ENCODE measurements at places on chromosomes 2 and 18.

DNA sequence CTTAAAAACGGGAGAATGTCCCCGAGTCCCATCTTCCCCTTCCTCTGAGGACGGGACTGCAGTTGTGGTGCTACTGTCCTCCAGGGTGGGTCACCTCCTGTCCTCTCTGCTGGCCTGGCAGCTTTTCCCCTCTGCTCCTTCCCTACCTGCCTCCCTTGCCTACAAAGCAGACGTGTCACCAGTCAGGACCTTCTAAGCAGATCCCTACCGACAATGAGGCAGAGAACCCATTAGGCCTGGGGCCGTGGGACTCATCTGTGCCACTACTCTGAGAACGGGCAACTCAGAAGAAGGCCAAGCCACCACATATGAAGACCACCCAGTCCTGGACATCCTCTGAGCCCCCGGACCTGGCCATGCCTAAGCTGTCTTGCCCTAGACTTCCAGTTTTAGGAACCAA lies 103.0 kb upstream of the TEX51 start:
- no peak for DNase-seq

GRCh38 chr2:166117491-166117890 lies 10.3 kb downstream of the SCN1A start:
- no peak for DNase-seq

- DNase-seq: no peak
These were observed 22.5 kb downstream of the EHBP1 start for GRCh38 chr2:62727876-62728566.

GRCh38 chr2:130954873-130955272 lies 118.2 kb downstream of the ARHGEF4 start:
- DNase-seq: no peak

DNA sequence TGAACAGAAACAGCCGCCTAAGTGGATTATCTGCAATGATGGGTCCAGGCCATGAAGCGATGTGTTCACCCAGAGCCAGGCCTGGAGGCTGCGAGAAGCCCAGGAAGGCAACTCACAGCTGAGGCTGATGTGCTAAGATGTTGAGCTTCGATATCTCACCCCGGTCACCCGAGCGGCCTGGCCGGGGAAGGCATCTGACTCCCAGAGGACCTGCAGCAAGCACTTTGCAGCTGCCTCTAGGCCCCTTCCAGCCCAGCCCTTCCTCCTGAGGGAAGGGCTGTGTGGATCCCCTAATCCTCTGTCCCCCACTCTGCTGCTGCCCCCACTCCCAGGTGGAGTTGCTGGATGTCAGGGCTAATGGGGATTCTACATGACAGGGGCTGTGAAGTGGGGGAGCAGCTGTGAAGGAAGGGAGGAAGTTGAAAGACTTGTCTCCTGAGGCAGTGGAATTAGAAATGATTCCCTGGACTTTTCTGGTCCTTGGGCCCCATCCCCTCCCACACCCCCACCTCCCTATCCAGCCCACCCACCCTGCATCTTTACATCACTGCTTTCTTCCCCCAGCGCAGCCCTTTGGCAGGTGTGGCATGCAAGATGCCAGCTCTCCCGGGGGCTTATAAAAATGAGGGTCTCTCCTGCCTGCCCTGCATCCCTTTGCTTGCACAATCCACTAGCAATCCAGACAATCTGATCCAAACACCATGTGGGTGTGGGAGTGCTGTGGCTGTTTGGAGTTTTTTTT lies 4.3 kb downstream of the ATP6V1B1 start:
- no peak for DNase-seq

DNA sequence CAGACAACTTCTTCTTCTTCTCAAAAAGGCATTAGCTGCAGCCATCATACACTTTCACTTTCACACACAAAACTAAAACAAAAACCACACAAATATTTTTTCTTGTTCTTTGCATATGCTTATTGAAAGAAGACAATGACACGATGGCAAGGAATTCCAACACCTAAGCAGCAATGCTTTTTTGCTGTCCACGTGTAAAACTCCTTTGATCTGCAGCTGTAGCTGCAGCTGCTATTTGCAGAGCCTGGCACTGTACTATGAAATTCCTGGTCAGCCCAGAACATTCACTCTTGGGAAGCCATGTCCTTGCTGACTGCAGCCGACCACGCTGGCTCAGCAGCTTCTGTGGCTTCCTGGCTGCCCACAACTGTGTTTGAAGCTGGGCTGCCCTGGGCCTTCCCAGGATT lies 316.2 kb downstream of the CDH2 start:
- no peak for DNase-seq

DNA sequence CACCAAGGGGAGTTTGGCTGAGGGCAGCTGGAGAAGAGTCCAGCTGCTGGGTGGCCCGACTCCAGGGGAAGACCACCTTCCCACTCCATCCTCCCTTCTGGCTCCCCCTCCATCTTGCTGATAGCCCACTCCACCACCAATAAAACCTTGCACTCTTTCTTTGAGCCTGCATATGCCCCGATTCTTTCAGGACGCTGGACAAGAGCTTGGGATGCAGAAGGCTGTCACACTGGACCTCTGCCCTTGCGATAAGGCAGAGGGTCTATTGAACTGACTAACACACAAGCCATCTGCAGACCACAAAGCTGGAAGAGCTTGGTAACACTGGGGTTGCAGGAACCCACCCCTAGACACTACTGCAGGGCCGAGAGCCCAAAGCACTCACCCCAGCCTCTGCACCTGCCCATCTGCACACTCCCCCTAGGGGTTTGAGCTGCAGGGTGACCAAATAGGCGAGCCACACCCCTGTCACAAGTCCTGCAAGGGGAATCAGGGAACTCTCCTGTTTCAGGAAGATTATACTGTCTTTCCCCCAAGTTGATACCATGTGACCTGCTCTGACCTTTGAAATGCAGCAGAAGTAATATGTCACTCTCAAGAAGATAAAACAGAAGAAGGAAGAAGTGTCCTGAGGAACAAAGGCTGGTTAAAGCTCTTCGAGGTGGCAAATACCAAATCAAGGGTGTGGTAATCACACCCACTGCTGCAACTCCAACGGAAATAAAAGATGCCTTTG lies 70.5 kb downstream of the SMAD4 start:
- DNase-seq: no peak

DNA sequence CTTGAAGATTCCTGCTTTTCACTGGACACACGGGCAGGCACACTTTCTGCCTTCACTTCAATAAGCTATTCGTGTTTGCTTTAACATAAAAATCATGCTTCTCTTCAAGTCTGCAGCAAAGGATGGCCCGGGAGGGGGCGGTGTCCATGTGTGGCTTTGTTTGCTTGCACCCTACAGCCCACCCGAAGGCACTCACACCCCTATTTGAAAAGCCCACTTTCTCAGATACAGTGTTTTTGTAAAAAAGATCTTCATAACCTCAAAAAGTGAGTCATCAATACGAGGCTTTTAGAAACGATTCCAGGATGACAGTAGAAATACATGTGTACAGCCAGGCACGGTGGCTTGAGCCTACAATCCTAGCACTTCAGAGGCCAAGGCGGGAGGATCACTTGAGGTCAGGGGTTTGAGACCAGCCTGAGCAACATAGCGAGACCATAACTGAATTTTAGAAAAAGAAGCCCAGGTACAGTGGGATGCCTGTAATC lies 36.5 kb upstream of the HPCAL1 start:
- no peak for DNase-seq

DNA sequence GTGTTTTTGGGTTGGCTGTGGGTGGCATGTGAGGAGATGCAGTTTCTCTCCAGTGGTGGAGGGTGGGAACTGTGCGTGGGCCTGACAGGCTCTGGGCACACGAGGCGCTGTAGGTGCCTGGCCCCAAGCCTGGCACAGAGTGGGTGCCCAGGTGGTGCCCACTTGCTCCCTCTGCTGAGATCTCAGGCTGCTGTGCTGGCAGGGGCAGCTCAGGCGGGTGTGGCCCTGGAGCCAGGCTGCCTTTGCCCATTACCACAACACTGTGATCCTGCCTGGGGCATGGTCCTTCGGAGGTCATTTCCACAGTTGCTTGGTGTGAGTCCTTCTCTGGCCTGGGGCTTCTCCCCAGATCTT lies 20.4 kb downstream of the TSHZ1 start:
- DNase-seq: no peak

DNA sequence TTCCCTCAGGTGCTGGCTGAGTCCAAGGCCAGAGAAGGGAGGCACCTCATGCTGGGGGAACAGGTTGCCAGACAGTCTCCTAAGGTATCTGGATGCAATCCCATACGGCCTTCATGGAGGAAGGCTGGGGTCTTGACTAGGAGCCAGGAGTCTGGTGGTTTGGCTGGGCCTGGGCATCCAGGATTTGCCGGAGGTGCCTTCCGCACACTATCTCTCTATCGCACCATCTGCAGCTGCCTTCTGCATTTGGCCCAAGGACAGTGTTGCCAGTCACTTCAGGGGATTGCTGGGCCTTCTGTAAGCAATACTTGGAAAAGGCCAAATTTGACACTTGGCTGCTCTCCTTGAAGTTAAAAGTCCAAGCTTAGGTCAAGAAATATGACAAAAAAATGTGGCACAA lies 327.2 kb downstream of the EN1 start:
- DNase-seq: no peak

DNA sequence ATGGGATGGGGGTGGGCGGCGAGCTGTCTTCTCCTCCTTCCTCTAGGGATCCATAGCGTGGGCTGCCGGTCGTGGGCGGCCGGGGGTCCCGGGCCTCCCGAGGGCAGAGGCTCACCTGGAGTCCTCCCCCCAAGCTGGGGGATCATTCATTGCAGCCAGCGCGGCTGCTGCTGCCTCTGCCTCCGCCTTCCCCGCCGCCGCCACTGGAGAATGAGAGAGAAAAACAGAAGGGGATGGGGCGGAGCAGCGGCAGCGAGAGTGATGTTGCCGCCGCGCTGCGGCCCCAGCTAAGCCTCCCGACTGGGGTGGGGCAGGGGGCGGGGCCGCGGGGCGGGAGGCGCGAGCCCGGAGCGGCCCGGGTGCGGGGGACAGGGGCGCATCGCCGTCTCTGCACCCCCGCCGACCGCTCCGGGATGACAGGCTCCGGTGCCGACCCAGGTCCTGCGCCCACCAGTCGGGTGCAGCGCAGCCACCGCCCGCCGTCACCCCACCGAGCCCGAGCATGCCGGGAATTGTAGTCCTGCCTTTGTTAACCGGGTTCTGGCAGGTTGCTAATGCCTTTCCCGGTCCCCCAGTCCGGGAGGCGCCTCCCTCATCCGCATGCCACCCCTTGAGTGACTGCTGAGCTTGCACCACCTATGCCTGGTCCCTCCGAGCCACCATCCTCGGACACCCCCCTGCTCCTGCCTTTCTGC lies at the start of gene KIF3C:
Gene KIF3C (minus strand): TSS at position 225 of the 695 bp plus-strand sequence. CDS start 580 bp downstream, outside the sequence.
- DNase-seq: peak; percentile 17

- no peak for DNase-seq
These were observed 29.0 kb downstream of the SERPINB5 start for GRCh38 chr18:63505566-63506335.

DNA sequence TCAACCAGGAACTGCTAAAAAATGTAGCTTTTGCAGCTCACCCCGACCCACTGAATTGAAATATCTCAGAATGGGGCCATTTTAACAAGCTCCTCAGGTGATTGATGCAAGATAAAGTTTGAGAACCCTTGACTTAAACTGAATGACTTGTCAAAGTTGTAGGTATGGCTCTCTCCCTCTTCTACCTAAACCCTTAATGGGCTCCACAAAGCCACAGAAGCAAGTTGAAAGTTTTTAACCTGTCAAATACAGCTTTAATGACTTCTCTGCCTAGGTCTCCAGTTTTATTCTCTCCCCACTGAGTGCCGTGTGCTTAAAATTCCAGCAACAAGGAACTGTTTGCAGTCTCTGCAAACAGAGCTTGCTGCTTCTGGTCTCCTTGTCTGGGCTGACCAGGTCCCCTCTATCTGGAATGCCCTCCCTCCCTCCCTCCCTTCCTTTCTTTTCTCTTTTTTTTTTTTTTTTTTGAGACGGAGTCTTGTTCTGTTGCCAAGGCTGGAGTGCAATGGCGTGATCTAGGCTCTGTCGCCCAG lies 19.7 kb upstream of the RNF125 start:
- no peak for DNase-seq
